ENCODE measurements at places on chromosomes 16 and 17. TPM values are rescaled to one million over a fixed set of nuclear protein-coding genes. Genes with fewer than 3 reads are reported as not detected.

CBX2 gene
- total RNA-seq = 1.6 TPM

SLC43A2 gene
- 9.6 TPM for total RNA-seq

CAPNS2 gene
- total RNA-seq = 1.0 TPM

ZPBP2 gene
- not detected for total RNA-seq
